Central memory CD8-positive, alpha-beta T cell (primary cell): ENCODE measurements at places on chromosomes 5 and 9.

GRCh38 chr9:122371846-122372245, 1.0 kb downstream of the PTGS1 start:
- DNase-seq: no peak

GRCh38 chr5:3600106-3601060, 4.8 kb downstream of the IRX1 start:
- no peak for DNase-seq

DNA sequence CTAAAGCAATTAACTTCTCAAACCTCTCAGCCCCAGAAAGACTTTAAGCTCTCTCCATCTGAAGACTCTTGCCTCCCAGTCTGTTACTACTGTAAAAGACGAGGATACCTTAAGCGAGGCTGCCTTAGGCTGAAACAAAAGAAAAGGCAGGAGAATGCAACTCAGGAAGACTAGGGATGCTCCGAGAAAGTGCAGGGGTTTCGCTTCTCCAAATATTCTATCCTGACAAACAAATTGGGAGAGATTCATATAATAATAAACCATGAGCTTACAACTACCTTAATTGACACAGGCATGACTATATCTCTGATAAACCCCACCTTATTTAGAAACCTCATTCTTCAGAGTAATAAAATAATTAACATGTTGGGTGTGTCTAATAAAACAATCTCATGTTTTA, 4.9 kb upstream of the UGT3A1 start:
- no peak for DNase-seq

DNA sequence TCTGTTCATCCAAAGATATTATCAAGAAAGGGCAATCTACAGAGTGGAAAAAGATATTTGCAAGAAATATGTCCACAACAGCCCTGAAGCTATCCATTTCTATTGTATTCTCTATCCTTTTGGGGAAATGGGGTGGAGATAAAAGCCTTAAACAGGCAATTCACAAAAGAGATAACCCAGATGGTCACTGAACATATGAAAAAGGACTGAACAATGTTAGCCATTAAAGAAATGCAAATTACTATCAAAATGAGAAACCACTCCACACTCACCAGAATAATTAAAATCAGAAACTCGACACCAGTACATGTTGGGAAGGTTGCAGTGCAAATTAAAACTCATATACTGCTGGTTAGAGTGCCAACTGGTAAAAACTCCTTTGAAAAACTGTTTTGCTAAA, 955.2 kb upstream of the DMAC1 start:
- DNase-seq: no peak

- no peak for DNase-seq
These were observed 4.2 kb downstream of the LECT2 start for GRCh38 chr5:135950611-135951010.

DNA sequence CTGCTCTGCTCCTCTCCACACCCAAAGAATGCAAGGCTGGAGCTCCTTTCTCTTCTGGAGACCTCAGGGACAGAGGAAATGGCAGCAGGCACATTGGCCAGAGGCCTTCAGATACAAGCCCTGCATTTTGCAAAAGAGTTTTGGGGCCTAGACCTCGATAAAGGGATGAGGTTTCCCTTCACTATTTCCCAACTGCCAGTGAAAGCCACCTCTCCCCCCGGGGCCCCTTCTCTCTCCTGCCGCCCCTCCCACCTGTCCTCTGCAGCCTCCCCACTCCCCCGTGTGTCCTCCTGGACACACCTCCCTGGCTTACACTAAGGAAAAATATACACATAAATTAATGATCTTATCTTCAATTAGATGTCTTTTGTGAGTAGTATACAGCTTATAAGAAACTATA, 21.3 kb upstream of the LMNB1 start:
- no peak for DNase-seq
